ENCODE measurements at places on chromosomes 16 and 17.

DNA sequence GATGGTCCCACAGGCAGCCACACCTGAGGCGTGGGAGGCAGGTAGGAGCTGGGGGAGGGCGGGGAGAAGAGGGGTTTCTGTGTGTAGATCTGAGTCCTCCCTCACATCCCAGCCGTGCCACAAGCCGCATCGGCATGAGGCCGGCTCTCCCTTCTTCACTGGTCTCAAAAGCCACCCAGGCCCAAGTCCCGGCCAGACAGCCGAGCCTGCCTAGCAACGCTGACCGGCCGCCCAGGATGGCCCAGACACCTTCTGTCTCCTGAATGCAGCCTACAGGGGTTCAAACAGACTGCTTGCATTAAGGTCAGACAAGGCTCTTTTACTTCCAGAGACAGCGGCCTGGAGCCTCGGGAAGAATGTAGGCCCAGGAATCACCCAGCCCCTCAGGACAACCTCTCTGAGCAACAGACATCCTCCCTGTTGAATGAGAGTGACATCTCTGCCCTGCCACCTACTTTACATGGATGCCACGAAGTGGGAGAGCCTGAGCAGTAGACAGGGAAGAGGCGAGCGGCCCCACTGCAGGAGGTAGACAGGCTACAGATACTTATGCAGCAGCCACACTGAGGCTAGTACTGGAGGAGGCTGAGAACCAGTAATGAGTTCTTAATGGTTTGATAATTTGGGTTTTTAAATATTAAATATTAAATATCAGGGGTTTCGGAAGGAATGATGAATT, 69.6 kb downstream of the N4BP1 start:
- DNase-seq, result no peak

DNA sequence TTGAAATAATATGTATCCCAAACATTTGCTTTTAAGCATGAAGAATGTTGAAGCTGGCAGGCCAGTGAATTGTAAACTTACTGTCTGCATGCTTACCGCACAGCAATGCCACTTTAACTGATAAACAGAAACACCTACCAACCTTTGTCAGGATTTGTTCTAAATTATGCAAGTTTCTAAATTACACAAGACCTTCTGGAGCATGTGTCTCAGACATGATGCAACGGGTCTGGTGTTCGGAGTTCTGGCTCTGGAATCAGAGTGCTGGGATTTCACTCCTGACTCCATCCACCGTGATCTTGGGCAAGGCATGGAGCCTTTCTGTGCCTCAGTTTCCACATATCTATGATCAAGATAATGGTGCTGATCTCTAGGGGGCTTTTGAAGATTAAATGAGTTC, 111.2 kb downstream of the CCT6B start:
- no peak for DNase-seq

GRCh38 chr16:48870141-48870540, 260.2 kb upstream of the N4BP1 start:
- no peak for DNase-seq

DNA sequence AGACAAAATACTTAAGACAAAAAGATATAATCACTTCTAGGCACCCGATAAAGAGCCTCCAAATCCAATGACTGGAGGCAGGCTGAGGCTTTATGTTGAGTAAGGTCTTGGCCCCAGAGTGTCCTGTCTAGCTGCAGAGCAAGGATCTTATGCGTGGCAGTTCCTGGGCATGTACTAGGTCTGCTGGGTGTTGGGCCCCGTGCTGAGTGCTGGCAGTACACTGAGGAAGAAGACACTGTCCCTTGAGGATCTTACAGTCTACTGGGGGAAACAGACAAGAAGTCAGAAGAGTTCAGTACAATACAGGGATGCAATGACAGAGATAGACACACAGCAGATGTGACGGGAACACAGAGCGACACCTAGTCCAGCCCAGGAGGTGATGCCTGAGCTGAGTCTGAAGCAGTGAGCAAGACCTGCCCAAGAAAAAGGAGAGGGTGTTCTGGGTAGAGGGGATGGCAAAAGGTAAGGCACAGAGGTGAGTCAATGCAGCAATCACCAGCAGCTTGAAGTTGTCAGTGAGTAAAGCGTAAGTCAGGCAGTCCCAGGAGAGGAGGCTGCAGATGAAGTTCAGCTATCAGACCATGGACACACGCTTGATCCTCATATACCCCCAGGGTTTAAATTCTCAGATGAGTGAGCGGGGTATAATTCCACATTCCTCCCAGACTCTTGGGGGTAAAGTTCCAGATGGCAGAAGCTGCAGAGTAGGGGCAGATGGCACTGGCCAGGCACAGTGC, 18.1 kb downstream of the MAP3K14 start:
- no peak for DNase-seq

- no peak for DNase-seq
Observed at GRCh38 chr16:50924759-50925545, 183.1 kb downstream of the CYLD start.

DNA sequence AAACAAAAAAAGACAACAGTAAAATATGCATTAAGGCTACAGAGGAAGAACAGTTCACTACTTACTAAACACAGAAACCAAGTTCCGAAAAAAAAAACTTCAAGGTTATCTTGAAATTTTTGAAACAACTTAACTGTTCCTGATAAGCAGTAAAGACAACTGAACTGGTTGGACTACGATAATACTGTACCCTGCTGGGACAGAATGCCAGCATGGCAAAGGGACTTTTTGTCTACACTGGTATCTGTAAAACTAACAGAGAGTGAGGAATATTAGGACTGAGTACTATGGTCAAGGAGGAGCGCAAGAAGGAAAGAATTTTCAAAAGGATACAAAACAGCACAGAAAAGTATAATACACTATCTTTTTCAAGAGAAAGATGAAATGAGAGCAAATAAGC, 19.8 kb downstream of the SETD6 start:
- DNase-seq, result no peak

GRCh38 chr16:70152578-70153302, 20.8 kb upstream of the CLEC18C start:
- DNase-seq, result no peak

GRCh38 chr17:28613931-28614381, at the start of gene RSKR:
RSKR (minus strand) TSS chr17:28614185; CDS start chr17:28614161, 24 bp downstream.
- no peak for DNase-seq

- DNase-seq, result no peak
Observed at GRCh38 chr16:9184354-9184690, 92.9 kb downstream of the HAPSTR1 start.

DNA sequence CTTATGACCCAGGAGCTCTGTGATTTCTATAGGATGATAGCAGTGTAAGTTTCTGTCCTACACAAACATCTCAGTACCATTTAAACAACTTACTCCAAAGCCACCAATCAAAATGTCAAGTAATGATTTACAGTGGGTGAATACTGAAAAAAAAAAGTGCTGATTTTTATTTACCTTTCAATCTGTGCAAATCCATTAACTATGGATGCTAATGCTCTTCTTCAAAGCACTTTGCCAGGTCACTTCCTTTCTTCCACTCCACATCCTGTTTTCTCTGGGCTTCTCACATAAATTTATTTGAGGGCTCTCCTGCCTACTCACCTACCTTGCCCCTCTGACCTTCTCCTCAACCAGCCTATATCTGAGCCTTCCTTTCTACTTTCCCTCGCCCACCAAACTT, 101.6 kb downstream of the SKAP1 start:
- no peak for DNase-seq

DNA sequence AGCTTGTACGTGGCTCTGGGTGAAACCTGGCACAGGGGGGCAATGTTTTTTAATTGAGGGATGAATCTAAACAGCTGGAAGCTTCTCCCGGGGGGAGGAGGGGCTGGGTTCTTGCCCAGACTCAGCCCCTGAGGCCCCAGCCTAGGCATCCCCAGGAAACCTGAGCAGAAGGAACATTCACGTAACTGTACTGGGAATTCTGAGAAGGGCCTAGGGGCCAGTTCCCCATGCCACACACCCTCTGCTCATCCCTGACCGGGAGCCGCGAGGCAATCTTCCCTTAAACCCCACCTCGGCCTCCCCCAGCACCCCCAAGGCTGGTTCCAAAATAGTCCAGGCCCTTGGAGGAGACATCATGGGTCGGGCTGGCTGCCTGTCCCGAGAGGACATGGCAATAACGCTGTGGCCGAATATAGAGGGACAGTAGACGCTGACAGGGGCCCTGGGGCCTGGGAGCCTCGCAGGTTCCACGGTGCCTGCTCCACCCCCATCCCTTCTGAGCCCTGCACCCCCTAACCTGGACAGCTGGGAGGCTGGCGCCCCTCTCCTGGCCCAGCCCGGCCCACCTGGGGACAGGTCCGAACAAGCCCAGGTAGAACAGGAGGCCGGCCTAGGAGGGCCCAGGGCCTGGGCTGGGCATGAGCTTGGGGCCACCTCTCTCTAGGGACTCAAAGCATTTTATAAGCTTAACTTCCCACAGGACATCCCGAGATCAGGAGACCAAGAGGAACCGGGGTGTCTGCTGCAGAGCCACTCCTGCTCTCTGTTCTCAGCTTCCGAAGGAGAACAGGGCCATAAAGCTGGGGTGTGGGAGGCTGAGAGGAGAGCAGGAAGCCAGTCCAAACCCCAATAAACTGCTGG, 83.2 kb upstream of the TOB1 start:
- no peak for DNase-seq

- DNase-seq, result no peak
Observed at GRCh38 chr17:72182371-72182873, 61.6 kb downstream of the SOX9 start.

GRCh38 chr16:87123356-87124001, 193.7 kb downstream of the C16orf95 start:
- no peak for DNase-seq

DNA sequence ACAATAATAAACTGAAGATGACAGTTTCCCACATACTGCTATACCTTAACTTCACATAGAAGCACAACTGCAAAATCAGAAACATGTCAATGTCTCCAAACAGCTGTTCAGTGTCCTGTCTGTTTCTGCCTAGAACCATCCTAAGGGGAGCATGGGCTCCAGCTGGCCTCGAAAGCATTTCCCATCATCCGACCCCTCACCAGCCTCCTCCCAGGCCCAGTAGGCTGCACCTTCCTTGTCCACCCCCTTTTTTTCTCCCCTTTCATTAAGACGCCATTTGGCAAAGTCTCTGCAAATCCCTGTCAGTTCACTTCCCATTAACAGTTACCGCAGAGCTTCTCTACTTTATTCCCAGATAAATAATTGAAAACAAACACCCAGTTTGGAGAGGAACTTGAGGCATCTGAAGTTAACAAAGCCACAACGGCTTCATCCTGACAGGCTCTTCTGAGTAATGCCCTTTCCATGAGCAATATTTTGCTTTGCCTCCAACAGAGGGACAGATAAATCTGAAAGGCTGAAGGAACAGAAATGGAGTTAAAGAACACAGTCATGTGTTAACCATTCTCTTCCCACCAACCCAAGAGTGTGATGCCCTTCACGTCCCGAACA, 65.3 kb downstream of the SLC39A11 start:
- DNase-seq, result no peak

DNA sequence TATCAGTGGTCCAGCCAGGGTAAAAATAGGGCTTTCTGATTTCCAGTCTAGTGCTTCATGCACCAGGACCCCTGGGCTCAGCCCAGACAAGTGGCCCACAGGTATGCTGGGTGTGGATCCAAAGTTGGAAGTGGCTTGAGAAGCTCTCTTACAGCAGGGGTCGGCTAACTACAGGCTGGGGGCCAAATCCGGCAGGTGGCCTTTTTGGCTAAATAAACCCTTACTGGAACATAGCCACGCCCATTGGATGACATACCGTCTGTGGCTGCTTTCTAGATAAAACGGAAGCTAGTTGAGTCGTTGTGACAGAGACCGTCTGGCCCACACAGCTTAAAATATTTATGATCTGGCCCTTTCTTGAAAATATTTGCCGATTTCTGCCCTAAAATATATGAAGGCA, 119.0 kb upstream of the CDC42EP4 start:
- no peak for DNase-seq

DNA sequence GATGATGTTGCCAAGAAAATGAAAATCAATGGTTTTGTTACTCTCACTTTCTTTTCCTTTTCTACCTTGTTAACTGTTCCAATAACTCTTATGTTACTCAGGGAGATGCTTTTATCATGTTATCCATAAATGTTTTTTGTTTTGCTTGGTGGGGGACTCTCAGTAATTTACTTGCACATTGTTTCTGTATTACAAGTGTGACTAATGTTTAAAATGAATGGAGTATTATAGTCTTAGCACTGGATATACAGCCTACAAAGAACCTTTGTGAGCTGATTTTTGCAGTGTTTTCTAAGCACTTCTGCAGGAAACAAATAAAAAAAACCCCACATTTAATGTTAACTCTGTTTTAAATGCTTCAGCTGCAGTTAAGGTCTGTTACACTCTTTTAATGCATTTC, 12.1 kb downstream of the VMP1 start:
- DNase-seq, result no peak

DNA sequence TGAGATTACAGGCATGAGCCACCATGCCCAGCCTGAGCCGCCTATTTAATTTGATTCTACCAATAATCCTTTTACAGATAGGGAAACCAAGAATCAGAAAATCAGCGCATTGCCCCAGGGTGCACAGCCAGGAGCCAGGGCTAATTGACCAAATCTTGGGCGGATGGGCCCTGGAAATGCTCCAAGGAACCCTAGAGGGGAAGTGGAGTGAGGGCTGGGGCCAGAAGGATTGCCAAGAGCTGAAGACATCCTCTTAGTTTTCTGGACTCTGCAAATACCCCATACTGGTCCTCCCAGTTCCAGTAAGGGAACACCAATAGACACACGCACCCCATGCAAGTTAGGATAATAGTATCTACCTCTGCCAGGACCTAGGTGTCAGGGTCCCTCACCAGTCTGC, 3.8 kb downstream of the FHOD1 start:
- no peak for DNase-seq

DNA sequence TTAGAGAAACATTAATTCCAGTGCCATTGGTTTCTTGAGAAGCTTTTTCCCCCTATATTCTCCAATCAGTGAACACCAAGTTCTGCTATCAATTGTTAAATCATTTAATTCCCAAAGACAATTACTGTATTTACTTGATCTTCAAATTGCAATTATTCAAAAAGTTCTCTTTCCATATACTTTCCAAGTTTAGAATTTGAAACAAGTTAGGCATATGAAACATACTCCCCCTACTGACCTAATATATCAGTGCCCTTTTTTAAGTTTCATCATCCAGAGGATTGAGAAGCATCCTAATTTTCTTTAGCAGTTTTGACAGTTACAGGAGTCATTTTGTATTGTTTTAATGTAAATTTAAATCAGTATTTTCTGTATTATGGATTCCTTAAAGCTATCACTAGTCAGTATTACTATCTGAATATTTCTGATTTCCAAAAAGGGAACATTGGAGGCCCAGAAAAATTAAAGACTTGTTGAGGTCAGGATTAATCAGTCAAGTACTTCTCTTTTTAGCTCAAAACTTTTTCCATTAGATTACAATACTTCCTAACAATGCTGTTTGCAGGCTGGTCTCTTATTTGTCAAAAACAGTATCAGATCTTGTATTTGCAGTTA, 16.3 kb downstream of the MEIOC start:
- DNase-seq, result no peak

Data from T-helper 2 cell (primary cell).